Heart left ventricle (tissue), 16 donors: ENCODE measurements at places on chromosomes 2 and 18. TPM values are rescaled to one million over a fixed set of nuclear protein-coding genes. Genes with fewer than 3 reads are reported as not detected.

GRCh38 chr2:209773377-209773776, 1.7 kb downstream of the UNC80 start:
- H3K27me3 ChIP-seq: peaks cover 11% of the 10 kb centered on the region
- no peak overlapping the region for H3K27ac ChIP-seq
- H3K4me3 ChIP-seq: no peak overlapping the region
- H3K36me3 ChIP-seq: no peaks in the 10 kb centered on the region
- DNase-seq: no peak
- no peaks in the 10 kb centered on the region for H3K4me1 ChIP-seq

Gene HRH4
- not detected for total RNA-seq

Gene CXCR1
- total RNA-seq: 0.47 TPM

Gene POTEJ
- total RNA-seq: not detected
